Suppressor macrophage (primary cell): ENCODE measurements at places on chromosomes 5 and 9.
A peak's percentile ranks its signal among the peaks of the same experiment; 100 is the strongest.

- peak; percentile 11 for DNase-seq
Measured at GRCh38 chr9:98380065-98380681, 124.7 kb upstream of the TBC1D2 start.

DNA sequence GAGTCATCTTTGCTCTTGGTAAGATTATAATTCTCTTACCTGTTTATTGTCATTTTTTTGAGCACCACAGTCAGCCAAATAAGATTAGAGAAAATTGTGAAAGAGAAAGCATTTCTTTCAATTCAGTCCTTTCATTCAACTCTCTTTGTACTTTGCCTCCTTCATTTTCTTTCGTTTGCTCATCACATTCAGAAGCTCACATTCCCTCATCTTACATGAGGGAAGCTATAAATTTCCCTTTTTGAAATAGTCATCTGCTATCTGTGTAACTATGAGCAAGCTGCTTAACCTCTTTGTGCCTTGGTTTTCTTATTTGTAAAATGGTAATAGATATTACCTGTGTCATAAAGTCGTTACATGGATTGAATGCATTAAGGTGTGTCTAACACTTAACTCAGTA is 41.4 kb downstream of the PAM start:
- DNase-seq = no peak

- no peak for DNase-seq
Measured at GRCh38 chr5:16812911-16813310, 123.2 kb downstream of the MYO10 start.

GRCh38 chr5:142590451-142591231 is 95.2 kb downstream of the FGF1 start:
- DNase-seq = no peak

- DNase-seq = no peak
Measured at GRCh38 chr5:67870662-67871061, 344.9 kb upstream of the PIK3R1 start.

- DNase-seq = peak; percentile 47
Measured at GRCh38 chr9:34983209-34983608, 6.3 kb upstream of the DNAJB5 start.

- DNase-seq = no peak
Measured at GRCh38 chr5:44294516-44294915, 94.7 kb downstream of the FGF10 start.

GRCh38 chr9:136658849-136659535 is 3.7 kb upstream of the EGFL7 start:
- DNase-seq = no peak
